ENCODE measurements at places on chromosomes 3 and 15.

DNA sequence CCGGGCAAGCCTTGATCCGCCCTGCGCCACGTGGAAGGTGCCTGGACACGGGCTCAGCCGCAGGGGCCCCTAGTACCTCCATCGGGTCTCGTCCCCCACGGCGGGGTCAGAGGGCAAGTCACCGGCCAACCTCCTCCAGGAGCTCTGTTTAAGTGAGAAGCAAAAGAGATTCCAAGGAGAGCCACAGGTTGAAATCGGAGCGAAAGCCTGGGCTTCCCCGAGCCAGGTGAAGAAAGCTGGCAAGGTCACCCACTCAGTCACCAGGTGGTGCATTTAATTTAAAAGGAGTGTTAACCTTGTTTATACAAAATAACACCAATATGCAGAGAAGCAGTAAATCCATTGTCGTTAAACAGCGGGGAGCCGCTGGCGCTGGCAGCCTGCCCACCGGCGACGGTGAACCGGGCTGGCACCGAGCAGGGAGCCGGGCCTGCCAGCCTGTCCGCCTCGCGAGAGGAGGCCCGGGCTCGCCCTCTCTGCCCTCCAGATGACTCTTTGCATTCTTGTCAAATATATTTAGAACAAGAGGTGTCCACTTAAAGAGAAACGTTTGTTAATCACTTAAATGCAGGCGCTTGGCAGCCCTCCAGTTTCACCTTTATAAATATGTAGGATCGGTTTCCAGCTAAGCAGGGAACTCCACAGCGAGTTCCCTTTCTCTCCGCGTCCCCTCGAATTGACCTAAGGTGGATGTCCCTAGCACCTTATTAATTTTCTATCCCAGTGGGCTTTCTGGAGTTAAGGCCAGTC is 277.3 kb upstream of the NR2F2 start:
- peak; percentile 75 for DNase-seq

- no peak for DNase-seq
Observed at GRCh38 chr15:62726461-62726860, 316.1 kb upstream of the TPM1 start.

GRCh38 chr3:119087799-119088198 is 53.2 kb upstream of the IGSF11 start:
- no peak for DNase-seq

DNA sequence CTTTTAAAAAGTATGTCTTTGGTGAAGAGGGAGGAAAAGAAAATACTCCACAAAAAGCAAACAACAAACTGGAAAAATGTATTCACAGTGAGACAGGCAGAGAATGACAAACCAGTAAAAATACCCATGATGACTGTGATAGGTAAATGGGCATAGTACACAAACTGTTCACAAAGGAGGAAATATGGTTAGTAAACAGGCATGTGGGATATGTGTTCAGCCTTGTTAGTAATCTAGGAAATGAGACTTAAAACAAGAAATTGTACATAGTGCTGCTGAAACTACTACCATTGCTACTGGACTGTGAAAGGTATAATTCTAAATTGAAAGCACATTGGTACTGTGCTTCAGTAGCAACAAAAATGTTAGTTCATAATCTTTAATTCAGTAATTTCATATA is 50.1 kb downstream of the UBE2E2 start:
- DNase-seq: no peak

DNA sequence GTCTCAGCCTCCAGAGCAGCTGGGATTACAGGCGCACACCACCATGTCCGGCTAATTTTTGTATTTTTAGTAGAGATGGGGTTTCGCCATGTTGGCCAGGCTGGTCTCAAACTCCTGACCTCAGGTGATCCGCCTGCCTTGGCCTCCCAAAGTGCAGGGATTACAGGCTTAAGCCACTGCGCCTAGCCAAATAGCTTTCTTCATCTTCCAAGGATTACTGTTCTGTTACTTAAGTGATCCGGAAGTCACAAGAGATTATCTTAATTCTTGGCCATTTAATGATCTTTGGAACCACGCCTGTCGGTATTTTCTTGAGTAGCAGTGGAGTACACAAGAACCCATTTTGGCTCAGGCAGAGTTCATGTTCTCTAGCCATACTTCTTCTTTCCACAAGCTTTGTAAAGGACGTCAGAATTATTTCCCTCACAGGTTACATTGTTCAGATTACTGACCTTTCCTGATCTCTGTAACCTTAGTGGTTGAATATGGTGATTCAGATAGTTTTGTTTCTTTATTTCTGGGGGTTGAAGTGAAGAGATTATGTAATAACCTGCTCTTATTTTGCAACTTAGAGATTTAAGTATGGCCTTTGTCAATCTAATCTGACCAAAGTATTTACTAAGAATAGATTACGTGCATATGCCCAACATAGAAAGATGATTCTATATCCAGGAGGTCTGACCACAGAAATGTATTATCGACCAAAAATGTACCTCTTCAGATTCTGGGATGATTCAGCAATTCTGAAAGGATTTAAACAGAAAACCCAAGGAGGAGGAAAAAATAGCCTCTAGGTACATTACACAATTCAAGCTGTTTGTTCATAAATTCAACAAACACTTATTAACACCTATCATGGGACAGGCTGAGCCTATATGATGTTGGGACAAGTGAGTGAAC is 132.2 kb downstream of the GREM1 start:
- no peak for DNase-seq

DNA sequence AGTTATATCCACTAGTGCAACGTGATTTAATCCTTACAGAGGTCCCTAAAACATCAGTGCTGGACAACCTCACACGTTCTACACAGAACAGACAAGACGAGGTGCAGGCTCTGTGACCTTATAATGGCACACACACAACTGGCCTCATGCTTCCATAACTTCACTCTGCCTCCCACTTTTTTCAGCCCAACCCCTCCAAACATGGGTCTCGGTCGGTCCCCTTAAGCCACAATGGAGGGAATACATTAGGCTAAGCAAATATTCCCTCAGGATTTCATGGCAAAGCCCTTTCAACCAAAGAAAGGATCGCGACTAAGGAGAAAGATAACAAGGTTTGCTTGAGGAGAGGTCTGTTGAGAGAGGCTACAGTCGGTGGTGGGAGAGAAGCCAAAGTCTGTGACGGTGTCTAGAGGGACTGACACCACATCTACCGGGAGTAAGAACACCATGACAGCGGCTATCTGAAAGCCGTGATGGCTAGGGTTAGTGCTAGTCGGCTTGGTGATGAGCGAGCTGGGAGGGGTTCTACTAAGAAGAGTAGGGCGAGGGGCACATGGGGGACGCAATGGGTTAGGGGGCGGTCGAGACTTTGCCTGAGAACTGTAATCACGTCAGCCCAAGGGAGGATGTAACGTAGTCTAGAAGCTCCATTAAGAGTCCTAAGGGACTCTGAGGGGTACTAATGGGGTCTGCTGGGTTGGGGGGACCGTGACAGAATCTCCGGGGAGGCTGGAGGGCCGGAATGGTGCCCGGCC is 1.0 kb downstream of the MYO9A start:
- DNase-seq: peak; percentile 23

DNA sequence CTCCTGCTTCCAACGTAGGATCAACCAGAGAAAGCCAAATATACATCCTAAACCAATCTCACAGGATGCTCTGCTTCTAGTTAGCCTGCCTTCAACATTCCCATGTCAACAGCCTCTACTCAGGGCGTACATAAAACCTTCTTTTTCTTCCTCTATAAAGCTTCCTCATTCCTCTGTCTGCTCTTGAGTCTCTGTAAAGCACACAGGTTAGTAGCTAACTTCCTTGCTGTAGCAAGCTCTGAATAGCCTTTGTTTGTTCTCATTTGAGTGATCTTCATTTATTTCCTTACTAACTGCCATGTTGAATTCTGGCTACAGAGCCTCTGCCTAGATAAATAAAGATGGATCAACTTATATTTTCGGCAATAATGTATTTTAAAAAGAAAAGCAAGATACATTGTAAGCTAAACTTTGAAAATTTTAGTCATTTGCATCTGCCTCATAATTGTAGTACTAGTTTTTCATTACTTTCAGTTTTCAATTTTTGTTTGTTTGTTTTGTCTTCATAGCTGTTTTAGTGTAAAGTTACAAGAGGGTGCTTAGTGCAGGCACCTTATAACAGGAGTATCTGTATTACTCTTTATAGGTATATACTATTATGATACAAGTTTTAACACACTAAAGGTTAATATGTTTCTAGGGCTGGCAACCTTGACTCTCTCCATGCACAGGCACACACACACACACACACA is 498.2 kb downstream of the PYDC2 start:
- DNase-seq: no peak

GRCh38 chr15:99244306-99244705 is 5.1 kb downstream of the TTC23 start:
- no peak for DNase-seq

GRCh38 chr3:98482717-98483482 is 14.6 kb upstream of the OR5K2 start:
- DNase-seq: peak; percentile 35

- no peak for DNase-seq
Observed at GRCh38 chr3:31823184-31823583, 157.9 kb downstream of the OSBPL10 start.

DNA sequence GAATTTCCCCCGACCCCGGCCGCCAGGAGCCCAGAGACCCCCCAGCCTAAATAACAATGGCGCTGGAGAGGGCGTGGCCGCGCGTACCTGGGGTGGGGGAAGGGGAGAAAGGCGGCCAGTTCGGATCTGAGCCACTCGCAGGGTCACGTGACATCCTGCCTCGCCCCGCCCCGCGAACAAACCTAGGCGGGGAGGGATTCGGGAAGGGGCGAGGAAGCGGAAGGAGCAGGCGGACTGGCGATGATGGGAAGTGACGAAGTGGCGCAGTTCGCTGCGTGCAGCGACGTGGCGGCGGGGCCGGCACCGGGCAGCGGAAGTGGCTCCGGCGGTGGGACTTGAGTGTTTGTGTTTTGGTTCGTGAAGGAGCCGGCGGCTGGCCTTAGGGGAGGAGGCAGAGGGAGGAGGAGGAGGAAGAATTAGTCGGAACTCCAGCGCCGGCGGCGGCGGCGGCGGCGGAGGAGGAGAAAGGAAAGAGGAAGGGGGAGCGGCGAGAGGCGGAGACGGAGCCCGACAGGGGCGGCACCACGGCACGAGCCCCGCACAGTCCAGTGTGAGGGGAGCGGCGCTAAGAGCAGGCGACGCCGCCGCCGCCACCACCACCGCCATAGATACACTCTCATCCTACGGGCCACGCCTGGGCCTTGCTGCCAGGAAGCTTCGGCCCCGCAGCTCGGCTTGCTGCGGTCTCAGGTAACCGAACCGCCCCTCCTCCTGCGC is at the start of gene RAB5A:
RAB5A (plus strand) TSS at position 266 of the 717 bp plus-strand sequence. CDS start 3,802 bp downstream, outside the sequence.
- DNase-seq: peak; percentile 98

DNA sequence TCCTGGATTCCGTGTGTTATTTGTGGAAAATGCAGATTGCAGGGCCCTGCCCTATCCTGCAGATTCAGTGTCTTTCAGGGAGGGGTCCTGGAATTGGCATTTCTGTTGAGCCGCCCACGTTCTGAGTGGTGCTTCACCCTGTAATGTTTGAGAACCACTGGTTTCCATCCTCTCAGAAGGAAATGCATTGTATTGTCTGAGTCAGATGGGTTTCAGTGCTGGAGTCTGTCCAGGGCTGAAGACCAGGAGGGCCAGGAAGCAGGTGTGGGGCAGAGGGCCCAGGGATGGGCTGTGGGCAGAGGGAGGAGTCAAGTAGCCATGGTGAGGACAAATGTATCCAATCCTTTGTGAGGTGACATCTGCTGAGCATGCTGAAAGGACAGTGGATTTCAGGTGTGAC is 123.8 kb downstream of the SV2B start:
- DNase-seq: no peak

All from Calu3 (cell line).